ENCODE measurements at places on chromosomes 13 and 19.
A peak's percentile ranks its signal among the peaks of the same experiment; 100 is the strongest.

GRCh38 chr13:27427641-27428040 lies 3.2 kb downstream of the GTF3A start:
- no peak for DNase-seq

DNA sequence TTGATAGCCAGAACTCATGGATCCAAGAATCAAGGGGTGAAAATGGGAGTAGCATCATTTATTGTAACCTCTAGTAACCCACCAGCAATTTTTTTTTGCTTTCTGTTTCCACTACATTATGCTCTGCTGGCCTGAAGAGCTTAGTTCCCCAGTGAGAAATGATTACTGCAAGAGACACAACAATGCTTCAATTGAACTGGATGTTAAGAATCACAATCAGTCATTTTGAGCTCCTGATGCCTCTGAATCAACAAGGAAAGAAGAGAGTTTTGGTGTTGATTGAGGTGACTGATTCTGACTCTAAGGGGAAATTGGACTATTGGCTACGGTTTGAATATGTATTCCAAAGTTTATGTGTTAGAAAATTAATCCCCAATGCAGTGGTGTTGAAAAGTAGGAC lies 1084.4 kb downstream of the SLITRK1 start:
- DNase-seq, result no peak

- DNase-seq, result no peak
These were observed 96.4 kb upstream of the STARD13 start for GRCh38 chr13:33381906-33382305.

GRCh38 chr13:93473441-93474270 lies 247.0 kb downstream of the GPC6 start:
- no peak for DNase-seq

DNA sequence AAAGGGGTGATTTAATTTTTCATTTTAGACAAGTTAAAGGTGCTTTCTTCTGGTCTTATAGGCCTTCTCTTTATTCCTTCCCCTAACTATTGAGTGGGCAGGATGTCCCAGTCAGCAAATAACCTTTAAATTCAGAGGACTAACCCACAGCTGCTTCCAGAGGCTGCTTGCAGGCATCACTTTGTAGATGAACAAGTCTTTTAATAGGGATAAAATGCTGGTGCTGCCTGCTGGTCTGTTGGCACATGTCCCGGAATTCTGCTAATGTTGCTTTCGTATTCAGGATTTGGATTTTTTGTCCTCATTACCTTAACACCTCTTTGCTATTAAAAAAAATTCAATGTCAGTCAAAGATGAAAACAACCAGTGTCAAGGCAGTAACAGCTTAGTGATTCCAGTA lies 132.7 kb upstream of the KL start:
- DNase-seq, result peak; percentile 33

DNA sequence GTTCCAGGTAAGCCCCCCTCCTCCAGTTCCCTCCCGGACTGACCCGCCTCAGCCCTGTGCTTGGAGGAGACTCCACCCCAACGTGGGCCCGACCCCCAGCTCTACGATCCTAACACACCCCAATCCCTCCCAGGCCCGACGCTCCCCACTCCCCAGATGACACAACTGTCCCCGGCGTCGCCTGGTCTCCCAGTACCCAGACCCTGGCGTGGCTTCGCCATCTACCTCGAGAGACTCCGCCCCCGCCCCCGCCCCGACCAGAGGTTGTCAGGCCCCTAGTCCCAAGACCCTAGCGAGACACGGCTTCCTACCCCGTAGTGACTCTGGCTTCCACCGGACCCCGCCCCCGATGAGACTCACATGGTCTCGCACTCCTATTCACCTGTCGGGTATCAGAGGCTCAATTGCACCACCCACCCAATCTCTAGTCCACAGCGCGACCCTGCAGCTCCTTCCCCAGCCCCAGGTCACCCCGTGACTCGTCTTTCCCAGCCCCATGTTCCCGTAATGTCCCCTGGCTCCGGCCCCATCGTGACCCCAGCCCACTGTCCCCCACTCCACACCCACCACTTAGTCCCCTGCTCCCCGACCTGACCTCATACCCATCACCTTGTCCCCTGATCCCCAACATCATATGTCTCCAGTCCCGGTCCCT lies 2.9 kb downstream of the CD37 start:
- DNase-seq, result no peak

DNA sequence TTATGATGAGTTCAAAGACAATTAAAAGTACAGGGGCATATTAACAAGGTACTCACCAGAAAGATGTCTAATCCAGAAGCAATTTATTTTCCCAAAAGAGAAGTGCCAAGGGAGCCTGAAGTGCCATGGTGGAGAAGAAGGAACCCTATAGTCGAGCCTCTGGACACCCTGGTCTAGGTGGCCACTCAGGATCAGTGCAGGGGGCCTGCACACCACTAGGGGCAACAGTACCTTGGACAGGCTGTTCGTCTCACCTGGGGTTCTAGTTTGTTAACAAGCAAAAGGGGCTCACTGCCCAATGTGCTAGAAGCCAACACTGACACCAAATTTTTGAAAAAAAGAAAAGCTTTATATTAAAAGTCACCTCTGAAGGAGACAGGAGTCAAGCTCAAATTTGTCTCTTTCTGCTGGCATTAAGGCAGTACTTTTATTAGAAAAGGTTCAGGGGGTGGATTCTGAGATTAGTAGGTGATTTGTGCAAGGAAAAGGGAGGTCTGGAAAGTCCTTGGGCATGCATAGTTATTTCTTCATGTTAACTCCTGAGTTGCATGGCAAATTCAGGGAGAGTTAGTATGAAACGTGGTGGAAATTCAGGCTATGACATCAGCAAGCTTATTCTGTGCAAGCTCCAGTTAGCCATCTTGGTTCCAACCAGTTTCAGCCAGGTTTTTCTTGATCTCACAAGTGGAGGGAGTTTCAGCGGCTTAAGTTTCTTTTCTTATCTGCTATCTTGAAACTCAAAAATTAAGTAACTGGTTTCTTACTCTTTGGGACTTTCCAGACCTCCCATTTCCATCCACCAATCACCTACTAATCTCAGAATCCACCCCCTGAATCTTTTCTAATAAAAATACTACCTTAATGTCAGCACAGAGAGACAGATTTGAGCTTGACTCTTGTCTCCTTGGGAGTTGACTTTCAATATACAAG lies 884 bp upstream of the CBY2 start:
- no peak for DNase-seq

DNA sequence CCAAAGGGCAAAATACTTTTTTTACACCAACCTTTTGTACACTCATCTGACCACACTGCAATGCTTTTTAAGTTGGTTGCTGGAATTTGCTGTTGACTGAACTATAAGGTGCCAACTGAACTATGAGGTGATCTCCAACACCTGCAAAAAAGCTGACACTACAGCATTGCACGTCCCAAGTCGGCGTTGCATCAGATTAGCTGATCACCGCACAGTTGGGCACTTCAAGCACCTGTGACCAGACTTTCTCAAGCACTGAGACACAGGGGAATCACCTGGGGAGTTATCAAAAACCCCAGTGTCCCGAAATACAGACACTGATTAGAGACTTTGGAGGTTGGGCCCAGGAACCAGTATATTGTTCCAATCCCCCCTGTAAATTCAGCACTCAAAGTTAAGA lies 1.1 kb downstream of the NLRP11 start:
- DNase-seq, result no peak

- no peak for DNase-seq
These were observed 540.8 kb downstream of the OLFM4 start for GRCh38 chr13:53569453-53569852.

DNA sequence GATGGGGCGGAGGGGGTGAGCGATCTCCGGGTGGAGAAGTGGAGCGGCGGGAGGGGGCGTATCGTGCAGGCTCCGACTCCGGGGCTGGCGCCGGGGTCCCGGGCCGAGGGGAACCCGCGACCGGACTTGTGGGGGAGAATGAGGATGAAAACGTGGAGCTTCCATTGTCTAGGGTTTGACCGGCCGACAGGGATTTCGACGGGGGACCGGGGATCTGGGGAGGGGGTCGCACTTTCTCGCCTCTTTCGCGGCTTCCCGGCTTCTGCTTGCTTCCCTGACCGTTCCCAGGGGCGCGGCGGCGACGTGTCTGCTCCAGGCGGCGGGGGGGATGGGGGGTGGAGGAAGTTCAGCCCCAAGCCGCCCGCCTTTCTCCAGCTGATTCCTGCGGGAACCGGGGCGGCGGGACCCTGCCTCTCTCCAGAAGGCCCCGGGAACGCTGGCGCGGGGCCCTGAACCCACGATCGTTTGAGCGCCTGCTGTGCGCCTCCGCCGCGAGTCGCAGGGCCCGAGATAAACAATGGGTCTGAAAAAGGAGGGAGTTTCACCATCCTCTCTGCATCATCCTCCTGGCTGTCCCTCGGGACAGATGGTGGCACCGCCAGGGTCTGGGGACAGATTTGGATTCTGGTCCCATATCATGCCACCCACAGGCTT lies 790 bp downstream of the TPM4 start:
- DNase-seq, result peak; percentile 61

DNA sequence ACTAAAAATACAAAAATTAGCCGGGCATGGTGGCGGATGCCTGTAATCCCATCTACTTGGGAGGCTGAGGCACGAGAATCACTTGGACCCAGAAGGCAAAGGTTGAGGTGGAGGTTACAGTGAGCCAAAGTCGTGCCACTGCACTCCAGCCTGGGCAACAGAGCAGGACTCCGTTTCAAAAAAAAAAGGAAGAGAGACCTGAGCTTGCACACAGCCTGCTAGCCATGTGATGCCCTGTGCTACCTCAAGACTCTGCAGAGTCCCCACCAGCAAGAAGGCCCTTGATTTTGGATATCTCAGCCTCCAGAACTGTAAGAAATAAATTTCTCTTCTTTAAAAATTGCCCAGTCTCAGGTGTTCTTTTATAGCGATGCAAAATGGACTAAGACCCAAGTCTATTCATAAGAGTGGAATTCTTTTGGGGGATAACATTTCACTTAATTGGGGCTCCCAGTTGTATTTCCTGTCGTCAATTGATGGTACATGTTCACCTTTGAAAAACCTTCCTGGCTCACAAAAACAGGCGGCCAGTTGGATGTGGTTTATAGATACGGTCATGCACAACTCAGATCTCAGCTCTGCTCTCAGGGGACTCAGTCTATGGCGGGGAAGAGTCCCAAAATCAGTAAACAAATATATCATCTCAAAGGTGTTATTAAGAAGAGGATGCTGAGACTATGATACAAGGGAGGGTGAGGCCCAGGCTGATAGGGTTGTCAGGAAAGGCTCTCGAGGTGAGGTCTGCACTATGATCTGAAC lies 2.4 kb upstream of the CHERP start:
- DNase-seq, result no peak

- peak; percentile 22 for DNase-seq
These were observed 464.8 kb downstream of the COG6 start for GRCh38 chr13:40120288-40120687.

DNA sequence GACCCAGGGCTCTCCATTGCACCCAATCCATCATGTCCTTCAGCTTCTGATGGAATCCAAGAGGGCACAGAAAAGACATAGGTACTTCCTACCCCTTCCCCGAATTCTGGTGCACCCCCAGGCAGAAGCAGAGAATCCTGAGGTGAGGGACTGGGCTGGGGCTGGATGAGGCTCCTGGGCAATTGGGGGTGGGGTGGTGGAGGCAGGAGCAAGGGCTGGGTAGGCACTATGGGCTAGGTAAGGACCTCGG lies 2.7 kb upstream of the KCNC3 start:
- DNase-seq, result no peak

GRCh38 chr19:29940971-29941585 lies 961 bp upstream of the URI1 start:
- no peak for DNase-seq

- peak; percentile 81 for DNase-seq
These were observed 120.5 kb downstream of the SLC7A1 start for GRCh38 chr13:29474991-29475390.

DNA sequence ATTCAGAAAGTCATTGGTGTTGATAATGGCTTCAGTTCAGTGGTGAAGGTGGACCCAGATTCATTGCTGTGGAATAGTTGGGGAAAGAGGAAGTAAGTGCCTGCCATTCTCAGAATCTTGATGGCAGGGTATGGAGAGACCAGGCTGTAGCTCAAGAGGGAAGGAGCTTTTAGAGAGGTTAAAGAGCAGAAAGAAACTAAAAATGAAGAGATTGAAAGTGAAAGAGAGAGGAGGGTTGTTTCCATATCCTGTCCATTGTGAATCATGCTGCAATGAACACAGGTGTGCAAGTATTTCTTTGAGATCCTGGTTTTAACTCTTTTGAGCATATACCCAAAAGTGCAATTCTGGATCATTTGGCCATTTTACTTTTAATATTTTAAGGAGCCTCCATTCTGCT lies 12.5 kb downstream of the GJB6 start:
- DNase-seq, result no peak

GRCh38 chr13:50161052-50161451 lies 145.8 kb downstream of the KCNRG start:
- peak; percentile 20 for DNase-seq

DNA sequence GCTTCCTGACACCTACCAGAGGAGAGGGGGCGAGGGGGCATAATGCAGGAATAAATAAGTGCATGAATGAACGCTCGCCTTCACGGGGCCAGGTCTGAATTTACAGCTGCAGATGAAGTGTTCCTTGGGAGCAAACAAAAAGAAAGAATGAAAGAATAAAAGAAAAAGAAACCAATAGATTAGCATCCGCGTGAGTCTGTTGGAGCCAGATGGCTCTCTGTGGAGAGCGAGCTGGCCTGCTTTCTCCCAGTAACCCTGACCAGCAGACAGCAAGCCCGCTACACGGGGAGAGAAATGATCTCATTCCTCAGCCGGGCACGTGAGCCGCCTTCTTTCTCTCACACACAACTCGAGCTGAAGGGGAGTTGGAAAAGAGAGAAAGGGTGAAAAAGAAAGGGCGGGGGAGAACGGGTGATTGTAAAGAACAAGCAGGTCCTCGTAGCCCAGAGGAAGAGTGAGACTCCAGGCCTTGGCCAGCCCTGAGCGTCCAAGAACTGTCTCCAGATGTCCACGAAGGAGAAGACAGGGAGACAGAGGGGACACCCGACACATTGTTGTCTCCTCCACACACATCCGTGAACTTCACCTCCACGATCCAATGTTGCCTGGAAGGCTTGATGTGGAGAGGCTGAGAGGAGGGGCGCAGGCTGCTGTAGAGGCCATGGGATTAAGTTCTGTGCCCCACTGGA lies 81.4 kb downstream of the RNASEH2B start:
- DNase-seq, result peak; percentile 57

DNA sequence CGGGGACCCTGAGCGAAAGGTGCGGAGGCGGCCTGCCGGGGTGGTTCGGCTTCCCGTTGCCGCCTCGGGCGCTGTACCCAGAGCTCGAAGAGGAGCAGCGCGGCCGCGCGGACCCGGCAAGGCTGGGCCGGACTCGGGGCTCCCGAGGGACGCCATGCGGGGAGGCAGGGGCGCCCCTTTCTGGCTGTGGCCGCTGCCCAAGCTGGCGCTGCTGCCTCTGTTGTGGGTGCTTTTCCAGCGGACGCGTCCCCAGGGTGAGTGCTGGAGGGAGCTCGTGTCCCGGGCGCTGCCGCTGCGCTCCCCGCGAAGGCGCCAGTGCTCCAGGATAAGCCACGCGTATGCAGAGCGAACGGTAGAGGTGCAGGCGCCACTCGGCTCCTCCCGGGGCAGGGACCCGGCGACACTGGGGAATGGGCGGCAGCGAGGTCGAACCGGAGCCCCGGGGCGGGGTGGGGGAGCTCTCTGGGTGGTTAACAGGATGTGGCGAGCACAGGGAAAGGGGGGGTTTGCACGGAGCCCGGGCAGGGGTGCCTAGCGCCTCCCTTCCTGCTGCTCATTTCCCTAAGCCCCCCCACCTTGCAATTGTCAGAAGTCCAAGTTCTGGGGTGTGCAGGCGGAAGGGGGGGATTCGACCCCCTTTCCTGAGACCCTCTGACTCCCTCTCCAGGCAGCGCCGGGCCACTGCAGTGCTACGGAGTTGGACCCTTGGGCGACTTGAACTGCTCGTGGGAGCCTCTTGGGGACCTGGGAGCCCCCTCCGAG lies at the start of gene IL27RA:
Gene IL27RA (plus strand): TSS at position 44 of the 762 bp plus-strand sequence. CDS start 111 bp downstream, at position 155.
- peak; percentile 60 for DNase-seq

Data from fibroblast of skin of abdomen (primary cell).